AG04450 (cell line): ENCODE measurements at places on chromosomes 7 and 10.

DNA sequence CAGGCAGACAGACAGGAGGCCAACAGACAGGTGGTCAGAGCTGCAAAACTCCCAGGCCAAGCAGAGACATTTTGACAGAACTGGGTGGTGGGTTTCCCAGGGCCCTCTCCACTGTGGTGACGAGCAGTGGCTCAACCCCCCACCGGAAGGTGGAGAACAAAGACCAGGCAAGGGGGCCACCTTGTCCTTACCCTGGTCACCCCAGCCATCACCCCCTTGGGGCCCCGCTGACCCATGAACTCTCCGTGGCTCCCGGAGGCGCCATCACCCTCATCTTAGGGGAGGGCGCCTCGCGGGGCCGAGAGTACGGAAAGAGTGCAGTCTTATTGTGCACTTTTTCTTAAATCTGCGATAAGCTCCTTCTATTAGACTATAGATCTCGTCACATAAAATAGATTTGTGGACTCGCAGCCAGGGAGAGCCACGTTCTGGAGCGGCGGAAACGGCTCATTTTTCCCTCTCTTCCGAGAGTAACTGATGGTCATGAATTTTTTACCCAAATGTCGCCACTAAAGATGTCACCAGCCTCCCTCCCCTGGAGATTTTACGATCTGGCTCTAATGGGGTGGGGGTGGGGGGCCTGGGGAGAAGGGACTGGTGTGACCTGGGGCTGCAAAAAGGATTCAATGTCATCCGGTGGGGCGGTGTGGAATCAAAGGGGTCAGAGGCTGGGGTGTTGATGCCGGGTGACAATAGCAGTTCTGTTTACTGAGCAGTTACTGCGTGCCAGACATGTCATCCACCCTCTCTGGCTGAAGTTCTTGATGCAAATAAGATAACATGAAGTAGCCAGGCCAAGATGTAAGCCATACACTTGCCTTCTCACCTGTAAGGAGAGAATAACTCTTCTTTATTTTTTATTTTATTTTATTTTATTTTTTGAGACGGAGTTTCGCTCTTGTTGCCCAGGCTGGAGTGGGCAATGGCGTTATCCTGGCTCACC lies 71.1 kb upstream of the MYL10 start:
- no peak for DNase-seq

DNA sequence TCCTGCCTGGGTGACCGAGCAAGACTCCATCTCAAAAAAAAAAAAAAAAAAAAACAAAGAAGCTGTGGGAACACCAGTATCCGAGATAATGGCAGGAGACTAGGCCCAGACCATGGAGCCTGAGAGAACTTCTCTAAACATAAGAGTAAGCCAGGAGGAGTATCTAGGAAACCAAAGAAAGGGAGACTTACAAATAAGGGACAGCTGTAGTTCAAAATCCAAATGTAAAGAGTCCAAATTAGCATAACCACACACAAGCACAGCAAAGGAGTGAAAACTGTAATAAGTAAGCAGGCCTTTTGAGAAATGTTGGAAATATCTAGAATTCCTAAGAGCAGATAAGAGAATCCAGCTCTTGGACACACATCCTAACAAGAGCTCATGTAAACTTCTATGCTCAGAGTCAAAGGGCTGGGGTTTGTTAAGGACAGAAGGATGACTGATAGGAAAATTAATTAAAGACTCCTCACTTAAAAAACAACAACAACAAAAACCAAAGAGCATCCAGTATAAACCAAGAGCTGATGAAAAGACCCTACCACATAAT lies 15.8 kb downstream of the ZNF25 start:
- no peak for DNase-seq

DNA sequence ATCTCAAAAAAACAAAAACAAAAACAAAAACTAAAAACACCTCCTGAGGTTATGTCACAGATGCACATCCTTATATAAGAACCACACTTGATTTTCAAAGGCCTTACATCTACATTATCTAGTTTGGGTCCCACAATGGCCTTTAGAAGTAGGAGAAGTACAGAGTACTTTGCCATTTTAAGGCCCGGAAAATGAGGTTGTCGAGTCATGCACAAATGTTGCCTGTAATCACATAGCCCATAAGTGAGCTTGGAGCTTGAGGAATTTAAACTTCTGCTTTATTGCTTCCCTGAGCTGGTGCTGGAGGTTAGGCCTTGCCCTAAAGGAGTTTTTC lies 9.7 kb upstream of the MKRN1 start:
- no peak for DNase-seq

GRCh38 chr7:120169996-120170783 lies 102.8 kb upstream of the KCND2 start:
- no peak for DNase-seq

DNA sequence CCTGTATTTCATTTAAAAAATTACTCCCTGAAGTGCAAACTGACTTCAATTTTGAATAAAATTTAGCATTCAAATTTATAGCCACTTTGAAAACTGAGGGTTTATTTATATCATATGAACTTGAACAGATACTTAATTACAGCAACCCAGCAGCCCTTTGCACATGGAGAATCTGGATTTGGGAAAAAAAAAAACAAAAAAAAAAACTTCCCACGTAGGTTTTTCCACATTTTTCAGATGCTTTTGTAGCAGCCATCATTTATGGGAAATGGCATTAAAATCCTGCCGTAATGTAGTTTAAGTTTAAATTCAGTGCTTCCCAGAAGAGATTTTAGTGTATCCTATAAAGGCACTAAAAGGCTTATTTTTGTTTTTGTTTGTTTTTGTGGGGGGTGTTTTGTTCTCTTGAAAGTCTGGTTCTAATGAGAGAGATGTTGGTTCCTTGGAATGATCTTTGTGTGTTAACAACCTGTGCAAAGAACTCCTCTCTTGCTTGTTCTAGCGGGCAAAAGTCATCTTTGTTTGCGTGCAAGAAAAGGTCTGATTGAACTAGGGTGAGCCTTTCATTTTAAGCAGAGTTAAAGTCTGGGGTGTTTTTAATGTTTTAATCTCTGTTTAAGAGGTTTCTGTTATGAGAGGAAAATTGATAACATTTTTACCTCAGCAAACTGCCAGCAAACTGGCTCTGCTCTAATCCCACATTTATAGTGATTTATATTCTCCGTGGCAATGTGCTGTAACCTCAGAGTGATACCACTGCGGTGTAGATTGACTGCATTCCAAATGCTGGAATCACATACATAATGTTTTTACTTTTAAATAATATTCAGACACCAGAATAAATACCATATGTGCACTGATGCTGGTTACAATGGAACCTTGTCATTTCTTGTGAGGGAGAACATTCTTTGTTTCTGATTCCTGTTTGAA lies 105.5 kb downstream of the WNT2 start:
- DNase-seq: peak; percentile 55
